ENCODE measurements at places on chromosomes 5 and 9. TPM values are rescaled to one million over a fixed set of nuclear protein-coding genes. Genes with fewer than 3 reads are reported as not detected.

DNA sequence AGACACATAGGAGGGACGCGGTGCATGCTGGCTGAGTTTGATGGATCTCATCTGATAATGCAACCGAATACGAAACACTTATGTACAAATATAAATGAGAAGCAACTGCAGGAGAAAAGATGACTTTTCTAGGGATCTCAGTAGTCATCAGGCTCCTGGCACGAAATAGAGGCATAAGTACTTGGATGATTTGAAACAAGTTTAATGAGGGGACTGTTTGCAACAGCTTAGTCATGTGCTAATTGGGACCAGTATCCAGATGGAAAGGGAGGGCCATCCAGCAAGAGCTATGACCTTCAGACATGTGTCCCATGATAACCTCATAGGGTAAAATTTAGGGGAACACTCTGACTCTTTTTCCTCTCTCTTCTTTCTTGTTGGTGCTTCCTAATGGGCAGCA, 123.0 kb downstream of the EGFLAM start:
- DNase-seq, result no peak

- no peak for DNase-seq
Observed at GRCh38 chr5:91027405-91028139, 355.5 kb downstream of the ARRDC3 start.

DNA sequence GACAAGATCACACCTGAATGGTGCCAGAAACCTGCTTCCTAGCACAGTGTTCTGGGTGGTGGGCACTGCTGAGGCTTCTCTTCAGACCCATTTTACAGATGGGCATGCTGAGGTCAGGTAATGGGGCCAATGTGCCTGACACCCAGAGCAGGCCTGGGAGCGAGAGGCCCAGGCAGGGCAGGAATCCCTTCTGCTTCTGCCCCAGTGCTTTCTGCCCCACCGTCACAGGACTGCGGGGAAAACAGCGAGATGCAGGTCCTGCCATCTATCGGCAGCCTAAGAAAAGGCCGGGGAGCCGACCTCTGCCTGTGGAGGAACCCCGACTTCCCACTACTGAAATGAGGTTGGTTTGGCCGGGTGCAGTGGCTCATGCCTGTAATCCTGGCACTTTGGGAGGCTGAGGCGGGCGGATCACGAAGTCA, 22.8 kb upstream of the RNU6ATAC start:
- peak; percentile 7 for DNase-seq

GRCh38 chr5:143749581-143750205, 62.3 kb upstream of the HMHB1 start:
- no peak for DNase-seq

Gene ANKRD18B
- total RNA-seq, result 0.56 TPM
